Activated T-helper 1 cell treated with Interleukin-2 at 50 U/mL for 16 hours (primary cell): ENCODE measurements at places on chromosomes 7 and 10.

DNA sequence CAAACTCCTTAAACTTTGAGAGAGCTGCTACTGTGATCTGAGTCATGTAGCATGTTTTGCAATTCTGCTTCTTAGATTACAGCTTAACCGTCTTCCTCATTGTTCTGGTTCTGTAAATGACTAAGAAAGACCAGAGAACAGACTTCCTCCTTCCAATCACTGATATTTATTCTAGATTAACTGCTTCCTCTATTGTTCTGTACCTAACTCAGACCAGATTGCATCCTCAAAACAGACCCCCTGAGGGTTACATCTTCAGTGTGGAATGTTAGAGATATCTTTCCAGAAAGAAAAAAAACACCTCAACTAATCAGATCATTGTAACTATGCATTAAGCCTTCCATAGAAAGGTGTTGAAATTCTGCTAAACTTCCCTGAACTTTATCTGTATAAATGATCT lies 5.7 kb upstream of the PIP start:
- no peak for DNase-seq

GRCh38 chr10:49005270-49005669 lies 65.6 kb upstream of the LRRC18 start:
- no peak for DNase-seq

GRCh38 chr10:119831656-119832055 lies 41.0 kb downstream of the MCMBP start:
- DNase-seq = no peak

DNA sequence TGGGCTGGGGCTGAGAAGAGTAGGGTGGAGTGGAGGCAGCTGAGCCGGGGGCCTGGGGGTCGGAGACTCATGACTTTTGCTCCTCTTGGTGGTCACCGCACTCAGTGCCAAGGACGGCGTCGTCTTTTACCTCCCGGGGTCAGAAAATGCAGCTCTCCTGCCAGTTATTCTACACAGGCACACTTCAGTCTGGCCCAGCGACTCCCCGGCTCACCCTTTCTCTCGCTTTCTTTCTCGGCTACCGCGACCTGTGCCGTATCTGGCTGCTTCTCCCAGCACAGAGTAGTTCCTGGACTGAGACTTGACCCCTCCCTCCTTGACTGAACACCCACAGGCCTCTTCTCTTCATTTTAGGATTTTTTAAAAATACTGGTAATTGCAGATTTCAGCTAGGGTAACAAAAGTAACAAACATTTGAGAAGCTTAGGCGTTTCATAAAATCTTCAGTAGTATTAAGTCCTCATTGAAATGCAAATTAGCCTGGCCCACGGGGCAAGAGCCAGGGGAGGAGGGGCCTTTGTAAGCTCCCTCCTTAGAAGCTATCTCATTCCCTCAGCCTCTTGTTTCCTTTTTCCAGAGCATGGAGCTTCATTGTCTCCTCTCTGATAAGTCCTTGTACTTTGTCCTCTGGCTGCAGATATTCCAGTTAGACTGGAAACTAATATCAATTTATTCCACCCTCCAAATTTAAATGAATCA lies 1.1 kb upstream of the PRLHR start:
- no peak for DNase-seq
